ENCODE measurements at places on chromosomes 13 and 19. TPM values are rescaled to one million over a fixed set of nuclear protein-coding genes. Genes with fewer than 3 reads are reported as not detected.

SPACA4 gene
- total RNA-seq = not detected

ANGPTL8 gene
- total RNA-seq = not detected

TMEM38A gene
- 2.0 TPM for total RNA-seq

CDX2 gene
- total RNA-seq = 0.60 TPM

C2CD4C gene
- 0.51 TPM for total RNA-seq

FSTL3 gene
- 228 TPM for total RNA-seq

IRGC gene
- total RNA-seq = not detected

EHD2 gene
- 116 TPM for total RNA-seq

CALR gene
- total RNA-seq = 508 TPM

KLK13 gene
- not detected for total RNA-seq

FCER2 gene
- total RNA-seq = not detected

ONECUT3 gene
- not detected for total RNA-seq

CBARP gene
- 4.6 TPM for total RNA-seq

TGFB1 gene
- total RNA-seq = 129 TPM

ADGRE3 gene
- total RNA-seq = not detected

ERVV-1 gene
- not detected for total RNA-seq

LGALS7B gene
- not detected for total RNA-seq

TMEM59L gene
- total RNA-seq = 7.2 TPM

RHPN2 gene
- 56.1 TPM for total RNA-seq

VSTM2B gene
- not detected for total RNA-seq

MATK gene
- 1.5 TPM for total RNA-seq

TEX26 gene
- not detected for total RNA-seq

PRR12 gene
- total RNA-seq = 34.3 TPM

DMRTC2 gene
- total RNA-seq = not detected

HSH2D gene
- not detected for total RNA-seq

NRTN gene
- 1.2 TPM for total RNA-seq

NLRP7 gene
- not detected for total RNA-seq

GZMM gene
- 0.56 TPM for total RNA-seq

ZNF112 gene
- 1.9 TPM for total RNA-seq

ZNF91 gene
- 0.09 TPM for total RNA-seq

SPIB gene
- total RNA-seq = 0.24 TPM

ZNF442 gene
- not detected for total RNA-seq

PSG7 gene
- 0.16 TPM for total RNA-seq

ZNF667 gene
- not detected for total RNA-seq

ZNF264 gene
- total RNA-seq = 8.1 TPM

CEACAM4 gene
- not detected for total RNA-seq

LYPD3 gene
- 0.40 TPM for total RNA-seq

PMIS2 gene
- total RNA-seq = not detected

MBD3L3 gene
- total RNA-seq = not detected

FAM216B gene
- not detected for total RNA-seq

KLK11 gene
- total RNA-seq = not detected

RASGRP4 gene
- not detected for total RNA-seq

RNF17 gene
- not detected for total RNA-seq

SOX21 gene
- 0.91 TPM for total RNA-seq

NKPD1 gene
- 0.73 TPM for total RNA-seq

OVOL3 gene
- 0.78 TPM for total RNA-seq

FAAP24 gene
- 14.0 TPM for total RNA-seq

TBC1D4 gene
- total RNA-seq = 11.8 TPM

ACER1 gene
- total RNA-seq = not detected

SMAD9 gene
- 0.06 TPM for total RNA-seq

MCEMP1 gene
- not detected for total RNA-seq

GNG7 gene
- total RNA-seq = 0.06 TPM

BCAM gene
- total RNA-seq = 63.9 TPM

PABPC3 gene
- total RNA-seq = 0.15 TPM
